ENCODE measurements at places on chromosomes 3 and 15.

GRCh38 chr3:28924744-28925360 lies 356.0 kb upstream of the RBMS3 start:
- DNase-seq = peak; percentile 41

DNA sequence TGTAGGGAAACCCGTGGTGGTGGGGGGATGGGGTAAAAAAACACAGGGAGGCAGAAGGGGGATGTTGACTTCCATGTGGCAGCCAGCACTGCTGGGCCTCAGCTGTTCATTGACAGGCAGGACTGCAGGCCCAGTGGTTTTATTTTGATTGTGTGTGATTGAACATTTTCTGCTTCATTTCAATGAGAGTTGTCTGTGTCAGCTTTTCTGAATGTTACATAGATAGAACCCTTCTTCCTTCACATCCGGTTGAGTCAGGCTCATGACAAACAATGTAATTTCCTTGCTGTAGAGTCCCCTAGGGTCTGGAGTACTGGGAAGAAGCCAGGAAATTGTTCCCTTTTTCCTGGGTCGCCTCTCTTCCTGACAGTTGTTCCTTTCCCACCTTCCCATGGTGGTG lies 8.2 kb upstream of the RPP25 start:
- no peak for DNase-seq

GRCh38 chr3:111236836-111237713 lies 165.5 kb downstream of the NECTIN3 start:
- DNase-seq = no peak

- no peak for DNase-seq
These were observed 259.5 kb downstream of the UACA start for GRCh38 chr15:70503798-70504298.

GRCh38 chr15:31051496-31052080 lies 49.9 kb downstream of the TRPM1 start:
- DNase-seq = no peak

DNA sequence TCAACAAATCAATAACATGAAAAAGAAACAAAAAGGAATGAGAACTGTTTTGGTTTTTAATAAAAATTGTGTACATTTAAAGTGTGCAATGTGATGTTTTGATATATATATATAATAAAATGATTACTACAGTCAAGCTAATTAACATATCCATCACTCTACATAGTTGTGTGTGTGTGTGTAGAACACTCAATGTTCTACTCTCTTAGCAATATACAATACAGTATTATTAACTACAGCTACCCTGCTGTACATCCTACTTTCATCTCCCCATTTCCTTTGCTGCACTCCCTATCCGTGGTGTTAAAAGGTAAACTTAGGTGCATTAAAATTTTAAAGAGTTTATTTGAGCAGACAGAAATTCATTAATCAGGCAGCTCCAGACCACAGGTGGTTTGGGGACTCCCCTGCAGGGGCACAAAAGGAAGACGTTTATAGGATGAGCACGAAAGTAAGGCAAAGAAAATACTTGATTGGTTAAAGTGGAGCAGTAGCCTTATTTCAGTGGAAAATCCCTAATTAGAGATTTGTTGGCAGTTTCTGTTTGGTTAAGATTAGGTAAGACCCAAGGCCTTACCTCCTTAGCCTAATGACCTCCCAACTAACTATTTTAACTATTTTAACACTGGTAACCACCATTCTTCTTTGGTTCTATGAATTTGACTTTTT lies 61.8 kb upstream of the SNRK start:
- no peak for DNase-seq

- no peak for DNase-seq
These were observed 29.7 kb upstream of the FBLN2 start for GRCh38 chr3:13519006-13519791.

DNA sequence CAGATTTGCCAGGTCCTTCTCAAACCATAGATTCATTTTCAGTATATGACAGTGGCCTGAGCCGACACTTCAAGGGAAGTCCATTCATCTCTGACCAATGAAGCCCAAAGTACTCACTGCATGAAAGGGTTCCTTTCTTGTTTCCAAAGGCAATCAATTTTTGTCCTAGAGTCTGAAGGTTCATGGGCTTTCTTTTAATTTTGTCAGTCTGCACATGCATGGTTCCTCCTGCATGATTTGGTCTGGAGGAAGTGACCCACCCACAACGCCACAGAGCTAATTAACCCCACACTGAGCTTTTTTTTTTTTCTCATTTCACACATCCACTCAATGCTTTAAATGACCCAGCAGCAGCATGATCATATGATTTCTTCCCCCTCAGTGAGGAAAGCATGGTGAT lies 216.4 kb downstream of the TIGIT start:
- no peak for DNase-seq

- DNase-seq = no peak
These were observed 7.9 kb upstream of the SOX2 start for GRCh38 chr3:181703601-181704420.

DNA sequence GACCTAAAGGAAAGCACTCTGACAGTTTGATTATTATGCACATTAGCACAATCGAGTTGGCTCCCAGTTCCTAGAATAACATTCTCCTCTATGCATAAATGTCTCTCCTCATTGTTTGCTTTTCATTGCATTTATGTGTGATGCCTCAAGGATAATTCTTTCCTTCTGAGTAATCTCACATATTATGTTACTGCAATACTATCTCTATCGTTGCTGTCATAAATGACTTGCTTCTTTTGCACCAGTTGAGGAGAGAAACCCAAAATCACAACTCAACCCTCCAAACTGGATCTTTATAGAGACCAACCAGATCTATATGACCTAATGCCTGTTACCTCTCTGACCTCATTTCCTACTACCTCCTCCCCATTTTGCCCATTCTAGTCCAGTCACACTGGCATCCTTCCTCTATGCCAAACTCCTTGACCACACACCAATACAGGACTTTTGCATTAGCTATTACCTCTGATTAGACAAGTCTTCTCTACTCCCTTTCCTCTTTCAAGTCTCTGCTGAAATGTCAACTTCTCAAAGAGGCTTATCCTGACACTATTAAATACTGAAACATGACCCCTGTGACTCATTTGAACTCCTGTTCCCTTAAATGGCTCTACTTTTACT lies 1026.0 kb downstream of the TUSC7 start:
- DNase-seq = no peak

DNA sequence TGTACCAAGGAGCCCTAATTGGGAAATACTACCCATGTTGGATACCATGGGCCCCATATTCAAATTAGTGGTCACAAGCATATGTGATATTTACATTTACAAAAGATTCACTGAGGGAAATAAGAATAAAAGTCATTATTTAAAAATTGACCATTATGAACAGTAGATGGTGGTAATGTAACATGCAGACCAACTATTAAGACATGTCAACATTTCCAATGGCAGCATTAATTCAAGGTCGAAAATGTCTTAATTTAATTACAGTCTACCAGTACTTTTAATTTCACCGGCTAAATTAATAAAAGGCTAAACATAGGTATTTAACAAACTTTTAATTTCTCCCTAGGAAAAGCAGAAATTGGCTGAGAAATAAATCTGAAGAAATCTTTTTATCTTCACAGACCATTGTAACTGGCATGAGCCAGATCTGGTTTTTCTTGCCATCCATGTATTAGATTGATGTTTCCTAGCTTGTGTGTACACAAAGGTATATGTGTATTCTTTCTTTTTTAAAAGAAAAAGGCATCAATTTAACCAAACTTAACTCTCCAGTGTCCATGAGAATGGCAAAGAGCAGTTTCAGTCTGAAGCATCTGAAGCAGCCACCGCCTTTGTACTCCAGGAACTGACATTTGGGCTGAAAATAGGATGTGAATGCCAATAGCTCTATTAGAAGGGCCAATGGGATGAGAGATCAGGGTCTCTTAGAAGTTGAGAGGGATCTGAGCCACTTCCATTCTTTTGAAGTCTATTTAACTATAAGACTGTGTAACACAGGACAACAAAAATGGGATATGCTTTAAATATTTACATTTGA lies 26.6 kb downstream of the NEK11 start:
- no peak for DNase-seq

DNA sequence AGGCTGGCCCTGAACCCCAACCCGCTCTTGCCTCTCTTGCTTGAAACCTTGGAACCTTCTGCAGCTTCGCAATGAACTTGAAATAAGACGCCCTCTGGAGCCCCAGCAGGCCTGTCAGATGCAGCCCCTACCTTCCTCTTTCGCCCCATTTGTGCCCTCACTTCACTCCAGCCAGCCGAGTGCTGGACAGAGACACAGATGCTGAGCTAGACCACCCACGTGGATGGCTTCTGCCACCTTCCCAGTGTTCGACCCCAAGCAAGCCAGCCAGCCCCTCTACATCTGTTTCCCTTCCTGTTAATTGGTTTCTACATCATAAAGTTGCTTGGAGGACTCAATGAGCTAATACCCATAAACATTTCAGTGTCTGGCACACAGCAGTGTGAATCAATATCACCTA lies 23.8 kb upstream of the SNRPA1 start:
- DNase-seq = no peak

DNA sequence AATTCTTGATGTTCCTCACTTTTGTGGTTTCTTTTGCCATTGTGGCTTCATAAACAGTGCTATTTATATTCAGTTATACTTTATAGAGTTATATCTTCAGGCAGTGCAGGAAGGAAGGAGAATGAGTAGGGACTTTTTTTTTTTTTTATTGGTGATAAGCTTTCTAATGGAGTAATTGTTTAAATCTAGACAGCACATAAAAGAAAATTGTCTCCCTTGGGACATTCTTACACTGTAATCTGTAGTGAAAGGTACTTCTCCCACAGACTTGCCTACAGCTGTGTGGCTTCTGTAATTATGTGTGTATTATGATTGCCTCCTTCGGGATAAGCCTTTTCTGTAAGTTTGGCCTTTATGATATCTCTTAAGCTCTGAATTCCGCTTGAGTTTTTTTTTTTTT lies 41.6 kb downstream of the WDR76 start:
- no peak for DNase-seq

GRCh38 chr15:101309436-101310160 lies 14.6 kb upstream of the SNRPA1 start:
- DNase-seq = no peak

GRCh38 chr3:128532012-128532983 lies 39.3 kb upstream of the GATA2 start:
- DNase-seq = no peak

- DNase-seq = peak; percentile 54
These were observed 87.4 kb downstream of the CRTC3 start for GRCh38 chr15:90617171-90617570.

DNA sequence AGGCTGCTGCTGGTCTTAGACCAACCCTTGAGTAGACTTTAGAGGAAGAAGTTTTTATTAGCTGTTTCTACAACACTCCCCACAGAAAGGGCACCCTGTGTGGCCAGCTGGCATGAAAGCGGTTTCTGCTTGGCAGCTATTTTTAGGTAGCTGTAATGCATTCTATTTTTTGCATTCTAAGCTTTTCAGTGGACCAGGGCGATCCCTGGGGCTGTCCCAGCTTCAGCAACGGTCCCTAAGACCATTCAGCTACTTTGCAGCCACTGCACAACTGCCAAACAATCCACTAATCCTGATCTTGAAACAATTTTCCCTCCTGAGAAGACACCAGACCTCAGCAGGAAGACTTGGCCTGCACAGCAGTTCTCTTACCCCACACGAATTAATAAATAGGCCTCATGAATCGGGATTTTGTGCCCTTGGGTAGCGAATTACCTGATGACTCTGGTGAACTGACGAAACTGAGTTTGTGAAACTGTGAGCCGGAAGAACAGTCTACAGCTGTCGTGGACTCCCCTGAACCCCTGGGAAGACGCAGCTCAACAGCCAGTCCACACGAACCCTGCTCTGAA lies 14.6 kb upstream of the TFRC start:
- DNase-seq = no peak

DNA sequence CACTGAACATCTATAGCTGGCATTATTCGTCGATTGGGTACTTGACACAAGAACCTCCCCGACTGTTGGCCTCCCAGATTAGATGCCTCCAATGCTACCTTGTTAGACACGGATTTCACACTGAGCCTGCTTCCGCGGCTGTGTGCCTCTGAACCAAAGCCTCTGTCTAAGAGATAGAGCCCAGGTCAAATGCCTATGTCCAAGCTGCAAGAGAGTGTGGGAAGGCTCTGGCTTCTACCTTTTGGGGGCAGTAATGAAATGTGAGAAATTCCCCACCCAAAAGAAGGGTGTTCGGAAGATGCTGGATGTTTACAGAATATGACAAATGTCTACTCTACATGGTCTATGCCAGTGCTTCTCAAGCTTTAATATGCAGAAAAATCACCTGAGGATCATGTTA lies 2.0 kb upstream of the RPUSD2 start:
- peak; percentile 24 for DNase-seq

- no peak for DNase-seq
These were observed 4.9 kb downstream of the SEC62 start for GRCh38 chr3:169971522-169971921.

- no peak for DNase-seq
These were observed 135.5 kb downstream of the TGFBR2 start for GRCh38 chr3:30741889-30742288.

DNA sequence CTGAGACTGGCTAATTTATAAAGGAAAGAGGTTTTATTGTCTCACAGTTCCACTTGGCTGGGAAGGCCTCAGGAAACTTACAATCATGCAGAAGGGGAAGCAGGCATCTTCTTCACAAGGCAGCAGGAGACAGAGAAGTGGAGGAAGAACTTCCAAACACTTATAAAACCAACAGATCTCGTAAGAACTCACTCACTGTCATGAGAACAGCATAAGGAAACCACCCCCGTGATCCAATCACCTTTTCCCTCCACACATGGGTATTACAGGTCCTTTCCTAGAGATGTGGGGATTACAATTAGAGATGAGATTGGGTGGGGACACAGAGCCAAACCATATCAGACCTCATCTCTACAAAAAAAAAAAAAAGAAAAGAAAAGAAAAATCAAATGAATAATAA lies 25.7 kb downstream of the CGGBP1 start:
- DNase-seq = no peak

DNA sequence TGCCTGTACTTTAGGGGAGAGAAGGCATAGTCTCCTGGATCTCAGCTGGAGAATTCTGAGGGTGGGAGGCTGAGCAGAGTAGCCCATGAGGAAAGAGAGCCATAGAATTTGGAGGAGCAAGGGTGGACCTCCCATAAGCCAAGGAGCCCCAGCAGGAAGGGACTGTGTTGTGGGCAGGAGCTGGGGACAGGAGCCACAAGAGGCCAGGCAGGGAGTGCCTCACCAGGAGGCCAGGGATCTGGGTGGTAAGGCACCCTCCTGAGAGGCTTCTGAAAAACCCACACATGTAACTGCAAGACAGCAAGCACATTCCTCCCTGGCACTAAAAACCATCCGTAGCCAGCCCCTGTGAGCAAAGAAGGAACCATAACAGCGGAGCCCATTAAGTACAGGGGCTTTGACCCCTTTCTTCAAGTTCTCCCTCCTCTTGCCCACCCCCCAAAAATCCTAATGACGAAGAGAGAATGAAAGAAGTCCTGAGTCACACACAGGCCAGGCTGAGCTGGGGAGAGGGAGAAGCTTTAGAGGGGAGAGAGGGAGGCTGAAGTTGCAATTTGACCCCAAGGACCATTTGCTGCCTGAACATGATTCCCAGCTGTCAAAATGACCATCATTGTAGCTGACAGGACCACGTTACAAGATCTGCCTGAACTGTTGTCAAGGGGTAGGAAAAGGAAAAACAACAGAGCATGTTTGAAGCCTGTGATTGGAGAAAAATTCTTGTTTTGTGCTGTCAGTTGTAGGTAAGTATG lies 82.6 kb downstream of the TRIM42 start:
- DNase-seq = no peak
